Occipital lobe (tissue), 3 donors: ENCODE measurements at places on chromosomes 5 and 9. TPM values are rescaled to one million over a fixed set of nuclear protein-coding genes. Genes with fewer than 3 reads are reported as not detected.

Gene PCDHGB4
- 12.9 TPM for total RNA-seq

DNA sequence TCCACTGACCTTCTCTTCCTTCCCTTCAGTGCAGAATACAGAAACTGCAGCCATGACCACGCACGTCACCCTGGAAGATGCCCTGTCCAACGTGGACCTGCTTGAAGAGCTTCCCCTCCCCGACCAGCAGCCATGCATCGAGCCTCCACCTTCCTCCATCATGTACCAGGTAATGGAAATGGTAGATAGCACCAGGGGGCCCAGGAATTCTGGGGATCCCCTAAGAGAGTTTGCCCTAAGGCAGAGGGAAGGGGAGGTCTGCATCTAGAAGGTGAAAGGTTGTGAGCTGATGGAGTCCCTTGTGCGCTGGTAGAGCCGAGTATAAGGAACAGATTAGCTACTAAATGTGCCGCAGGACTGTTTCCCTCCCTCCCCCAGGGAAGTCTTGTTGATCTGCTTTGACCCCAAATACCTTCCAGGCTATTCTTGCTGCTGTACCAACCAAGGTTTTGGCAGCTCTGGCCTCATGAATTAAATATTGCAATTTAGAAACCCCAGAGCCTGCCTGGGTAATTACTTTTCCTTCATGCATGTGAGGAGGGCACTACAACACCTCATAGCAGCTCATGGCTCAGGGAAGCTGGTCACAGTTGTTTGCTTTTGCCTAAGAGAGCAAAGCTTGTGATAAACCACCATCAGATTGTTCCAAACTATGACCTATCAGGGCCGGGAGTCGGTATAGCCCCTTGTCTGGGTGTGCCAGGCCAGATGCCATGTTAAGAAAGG is 19.6 kb downstream of the CYFIP2 start:
- no peak for DNase-seq

Gene SPATA9
- total RNA-seq: 0.78 TPM

Gene LCN1
- not detected for total RNA-seq

- DNase-seq: no peak
These were observed 55.3 kb upstream of the MTAP start for GRCh38 chr9:21747175-21747574.

DNA sequence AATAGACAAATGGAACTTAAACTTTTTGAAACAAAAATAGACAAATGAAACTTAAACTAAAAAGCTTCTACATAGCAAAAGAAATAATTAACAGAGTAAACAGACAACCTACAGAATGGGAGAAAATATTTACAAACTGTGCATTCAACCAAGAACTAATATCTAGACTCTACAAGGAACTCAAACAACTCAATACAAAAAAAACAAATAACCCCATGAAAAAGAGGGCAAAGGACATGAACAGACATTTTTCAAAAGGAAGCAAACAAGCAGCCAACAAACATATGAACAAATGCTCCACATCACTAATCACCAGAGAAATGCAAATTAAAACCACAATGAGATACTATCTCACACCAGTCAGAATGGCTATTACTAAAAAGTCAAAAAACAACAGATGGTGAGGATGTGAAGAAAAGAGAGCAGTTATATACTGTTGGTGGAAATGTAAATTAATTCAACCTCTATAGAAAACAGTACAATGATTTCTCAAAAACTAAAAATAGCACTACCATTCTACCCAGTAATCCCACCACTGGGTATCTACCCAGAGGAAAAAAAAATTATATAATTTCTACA is 170.8 kb upstream of the RGMB start:
- DNase-seq: no peak

Gene TMEM215
- total RNA-seq: 1.1 TPM

- DNase-seq: no peak
These were observed 36.3 kb upstream of the PAM start for GRCh38 chr5:102718819-102719218.

Gene INSL4
- not detected for total RNA-seq

GRCh38 chr5:155831491-155831890 is 495.5 kb upstream of the SGCD start:
- DNase-seq: no peak

Gene LCN6
- total RNA-seq: not detected

DNA sequence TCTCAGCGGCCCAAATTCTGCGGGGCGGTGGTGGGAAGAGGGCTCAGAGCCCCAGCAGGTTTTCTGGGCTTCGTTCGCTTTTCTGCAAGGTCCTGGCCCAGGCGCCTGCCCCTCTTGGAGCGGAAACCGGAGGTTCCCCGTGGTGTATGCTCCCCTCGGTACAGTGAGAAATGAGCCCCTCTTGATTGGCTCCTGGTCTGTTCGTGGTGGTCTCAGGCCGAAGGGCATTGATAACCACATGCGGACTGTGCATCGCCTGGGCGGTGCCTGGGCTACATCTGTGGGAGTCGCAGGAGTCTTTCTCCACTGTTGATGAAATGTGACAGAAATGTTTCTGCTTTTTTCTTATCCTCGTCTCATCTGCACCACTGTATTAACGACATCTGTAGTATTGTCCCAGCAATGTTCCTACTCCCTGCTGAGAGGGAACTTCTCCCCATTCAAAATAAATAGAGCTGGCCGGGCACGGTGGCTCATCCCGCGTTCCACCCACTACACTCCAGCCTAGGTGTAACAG is 682 bp downstream of the MAN1B1 start:
- DNase-seq: no peak

Gene GARNL3
- total RNA-seq: 76.4 TPM

Gene FAM221B
- not detected for total RNA-seq

Gene LNPEP
- 70.7 TPM for total RNA-seq

DNA sequence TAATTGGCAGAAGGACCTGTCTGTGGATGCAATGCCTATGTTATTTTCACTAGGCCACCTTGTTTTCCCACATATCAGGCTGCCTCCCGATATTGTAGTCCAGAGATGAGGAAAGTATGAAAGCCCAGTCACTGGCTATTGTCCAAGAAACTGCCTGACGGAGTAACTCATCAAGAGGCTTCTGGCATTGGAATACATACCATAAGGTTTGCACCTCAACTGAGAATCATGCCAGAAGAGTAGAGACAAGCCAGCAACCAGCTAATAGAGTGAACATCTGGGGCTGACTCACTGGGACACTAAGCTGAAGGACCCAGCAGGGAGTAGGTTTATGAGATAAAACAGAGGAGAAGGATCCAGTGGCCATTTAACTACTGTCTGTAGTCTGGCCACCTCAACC is 137.2 kb upstream of the FST start:
- DNase-seq: no peak

- DNase-seq: no peak
These were observed 402.5 kb downstream of the NFIB start for GRCh38 chr9:13911473-13911872.

GRCh38 chr5:178522361-178522760 is 67.8 kb downstream of the COL23A1 start:
- no peak for DNase-seq

GRCh38 chr9:2157277-2158110 is 142.3 kb downstream of the SMARCA2 start:
- DNase-seq: peak; percentile 66

DNA sequence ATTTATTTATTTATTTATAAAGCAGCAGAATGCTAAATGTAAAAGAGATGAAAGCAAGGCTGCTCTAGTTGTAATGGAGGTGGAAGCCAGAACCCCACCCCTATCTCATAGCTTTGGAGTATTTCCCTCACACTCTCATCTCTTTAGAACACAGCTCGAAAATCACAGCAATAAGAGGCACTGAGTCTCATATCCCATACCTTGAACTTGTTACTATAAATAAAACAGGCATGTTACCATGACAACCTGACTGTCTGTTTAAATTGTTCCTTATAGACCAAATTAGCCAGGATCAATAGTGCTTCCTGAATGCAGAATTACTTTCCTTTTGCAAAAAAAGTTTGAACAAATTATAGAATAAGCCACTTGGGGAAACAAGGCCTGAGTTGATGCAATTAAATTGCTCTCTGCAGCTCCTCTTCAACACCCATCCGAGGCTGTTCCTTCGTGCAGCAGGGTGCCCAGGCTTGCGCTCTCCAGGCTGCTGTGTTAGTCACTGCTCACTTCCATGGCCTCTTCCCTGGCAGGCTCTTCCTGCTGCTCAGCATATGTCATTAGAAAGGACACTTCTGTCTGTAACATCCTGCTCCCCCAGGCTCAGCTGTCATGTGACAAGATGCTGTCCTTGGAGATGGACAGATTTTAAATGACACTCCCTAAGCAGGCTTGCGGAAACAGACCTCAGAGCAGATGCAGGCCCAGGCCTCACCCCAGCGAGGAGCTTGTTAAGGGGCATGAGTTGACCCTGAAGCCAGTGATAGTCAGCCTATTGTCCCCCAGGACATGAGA is 120.2 kb downstream of the CARTPT start:
- no peak for DNase-seq

DNA sequence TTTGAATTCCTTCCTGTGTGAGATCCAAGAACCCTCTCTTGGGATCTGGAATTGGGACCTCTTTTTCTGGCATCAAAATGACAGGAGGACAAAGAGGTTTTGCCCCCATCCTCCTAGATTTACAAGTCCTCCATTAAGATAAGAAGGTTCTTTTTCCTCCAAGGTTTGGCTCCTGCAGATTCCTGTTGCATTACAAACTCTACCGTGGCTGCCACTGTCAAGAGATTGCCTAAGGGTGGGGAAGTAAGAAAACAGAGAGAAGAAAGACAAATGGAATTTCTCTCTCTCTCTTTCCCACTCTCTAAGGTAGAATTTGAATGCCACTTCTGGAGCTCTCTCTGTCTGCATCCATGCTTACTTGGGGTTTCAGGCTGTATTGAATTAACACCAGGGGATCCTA is 12.0 kb upstream of the SVEP1 start:
- DNase-seq: no peak

DNA sequence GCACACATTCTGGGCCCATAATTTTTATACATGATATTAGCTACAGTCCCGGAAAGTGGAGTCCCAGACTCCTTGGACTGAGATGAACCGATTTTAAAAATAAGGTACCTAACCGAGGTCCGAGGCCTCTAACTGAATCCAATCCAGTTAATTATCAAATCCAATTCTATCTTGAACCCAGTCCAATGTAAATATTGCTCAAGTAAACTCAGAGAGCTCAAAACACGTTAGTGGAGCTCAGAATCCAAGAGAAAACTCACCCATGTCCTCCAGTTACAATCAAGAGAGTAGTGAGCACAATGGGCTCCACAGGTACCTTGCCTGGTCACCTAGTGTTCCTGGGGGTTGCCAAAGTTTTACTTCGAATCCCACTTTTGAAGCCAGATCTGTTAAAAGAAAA is 37.9 kb upstream of the DIRAS2 start:
- no peak for DNase-seq

DNA sequence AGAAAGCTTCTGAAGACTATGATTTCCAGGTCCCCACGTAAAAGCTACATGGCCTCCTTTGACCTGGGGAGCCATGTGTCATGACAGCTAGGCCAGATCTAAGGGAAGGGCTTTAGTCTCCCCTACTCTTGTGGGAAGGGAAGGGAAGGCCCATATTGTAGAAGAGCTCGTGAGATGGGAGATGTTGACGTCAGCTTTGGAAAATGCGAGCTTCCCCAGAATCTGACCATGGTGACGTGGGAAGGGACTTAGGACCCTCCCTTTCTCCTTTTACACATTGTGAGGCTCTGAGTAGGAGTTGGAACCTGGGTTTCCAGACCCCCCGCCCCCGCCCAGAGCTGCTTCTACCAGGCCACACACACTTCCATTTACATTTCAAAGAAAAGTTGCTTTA is 165.5 kb downstream of the SYK start:
- no peak for DNase-seq

DNA sequence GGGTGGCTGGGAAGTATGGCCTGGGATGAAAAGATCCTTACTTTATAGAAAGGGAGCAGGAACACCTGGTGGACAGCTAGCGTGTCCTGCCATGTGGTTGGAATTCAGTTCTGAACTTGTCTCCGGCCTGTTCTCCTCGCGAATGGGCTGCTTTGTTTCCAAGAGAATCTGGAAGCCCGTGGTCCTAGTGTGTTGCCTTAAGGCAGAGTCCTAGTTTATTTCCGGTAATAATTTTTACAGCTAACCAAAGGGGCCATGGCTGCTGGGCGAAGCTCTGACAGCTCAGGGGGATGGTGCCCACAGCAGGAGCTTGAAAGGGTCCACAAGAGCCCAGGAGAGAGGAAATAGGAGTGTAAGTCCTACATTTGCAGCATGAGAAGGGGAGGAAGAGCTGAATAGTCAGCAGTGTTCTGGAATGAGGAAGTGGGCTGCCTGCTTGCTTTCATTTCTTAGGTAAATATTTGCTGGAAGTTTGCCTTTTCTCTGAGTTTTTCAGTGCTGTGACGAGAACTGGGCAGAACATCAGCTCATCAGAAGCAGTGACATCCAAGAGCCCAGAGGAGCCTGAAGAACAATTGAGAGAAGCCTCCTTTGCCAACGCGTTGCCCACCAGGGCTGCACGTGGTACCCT is 13.1 kb upstream of the IGFBPL1 start:
- DNase-seq: no peak

DNA sequence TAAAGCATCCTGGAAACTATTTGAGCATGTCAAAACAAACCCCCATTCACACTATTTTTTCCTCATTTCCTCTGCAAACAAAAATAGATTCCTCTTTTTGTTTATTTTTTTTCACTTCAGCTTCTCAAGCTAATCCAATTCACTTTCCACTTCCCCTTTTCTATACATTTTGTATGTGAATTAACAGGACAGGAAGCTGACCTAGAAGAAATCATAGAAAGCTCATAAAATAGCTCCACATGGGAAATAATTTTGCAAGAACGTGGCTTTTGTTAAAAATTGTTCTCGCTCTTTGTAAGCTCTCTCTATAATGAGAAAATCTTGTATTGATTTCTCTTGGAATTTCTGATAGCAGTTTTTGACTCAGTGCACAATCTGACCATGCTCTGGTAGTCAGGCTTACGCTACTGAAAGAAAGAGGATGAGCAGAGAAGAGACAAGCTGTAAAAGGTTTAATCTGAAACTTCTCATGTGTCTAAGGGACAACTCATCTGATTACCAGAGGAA is 215.8 kb downstream of the ADAMTS12 start:
- DNase-seq: no peak

Gene LCN15
- total RNA-seq: not detected

DNA sequence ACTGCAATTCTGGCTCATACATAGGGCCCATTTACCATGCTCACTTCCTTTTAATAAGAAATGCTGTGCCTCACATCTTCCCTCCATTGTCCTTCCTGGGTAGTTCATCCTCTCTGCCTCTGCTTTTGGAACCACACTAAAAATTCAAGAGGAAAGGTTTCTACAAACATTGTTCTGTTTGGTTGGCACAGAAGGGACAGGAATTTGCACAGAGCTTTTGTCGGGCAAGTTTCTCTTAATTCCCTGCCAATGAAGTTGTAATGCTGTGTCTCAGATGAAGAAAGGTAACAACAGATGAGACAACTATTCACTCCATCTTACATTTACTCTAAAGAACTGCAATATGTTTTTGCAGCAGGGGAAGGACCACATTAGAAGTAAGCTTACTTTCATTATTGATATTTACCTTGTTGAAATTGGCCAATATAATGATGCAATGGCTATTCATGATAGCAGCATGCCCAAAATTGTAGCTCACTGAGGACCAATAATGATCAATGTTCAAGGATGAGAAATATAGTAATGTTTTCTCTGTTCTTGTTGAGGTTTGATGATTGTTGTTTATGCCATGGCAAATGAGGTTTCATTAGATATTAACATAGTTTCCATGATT is 82.5 kb upstream of the HMHB1 start:
- DNase-seq: no peak
